ENCODE measurements at places on chromosomes 6 and 20.

DNA sequence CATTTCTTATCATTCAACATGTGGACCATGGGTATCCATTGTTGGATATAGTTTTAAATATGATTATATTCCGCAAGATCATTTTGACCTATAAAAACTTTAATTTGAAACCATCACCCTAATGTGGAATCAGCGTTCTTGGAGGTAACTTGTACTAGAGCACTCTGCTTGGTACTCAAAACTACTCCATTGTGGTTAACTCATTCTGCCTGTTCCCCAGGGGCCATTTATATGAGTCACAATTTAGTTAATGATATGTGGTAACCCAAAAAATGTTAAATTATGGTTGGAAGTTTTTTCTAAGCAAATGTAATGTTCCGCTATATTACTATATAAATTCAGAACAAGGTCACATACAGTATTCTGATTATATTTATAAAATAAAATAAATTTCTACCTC lies 109.3 kb downstream of the TRDN start:
- DNase-seq, result no peak

DNA sequence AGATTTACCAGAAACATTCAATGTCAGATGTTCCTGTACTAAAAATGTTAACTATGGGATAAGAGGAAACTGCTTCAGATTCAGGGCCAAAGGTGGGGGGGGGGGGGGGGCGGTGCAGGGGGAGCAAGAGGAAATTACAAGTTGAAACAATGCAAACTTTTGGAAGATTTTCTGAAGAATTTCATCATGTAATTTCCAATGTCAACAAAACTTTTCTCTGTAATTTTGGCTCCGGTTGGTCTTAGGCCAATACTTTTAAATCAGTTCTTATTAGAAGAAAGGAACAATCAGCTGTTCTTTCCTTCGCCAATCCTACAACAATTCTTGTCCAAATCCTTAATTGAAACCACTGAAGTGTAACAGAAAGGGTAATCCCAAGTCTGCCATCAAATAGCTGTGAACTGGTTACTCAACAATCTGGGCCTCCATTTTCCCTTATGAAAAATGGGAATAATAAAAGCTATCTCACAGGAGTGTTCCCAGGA lies 13.1 kb downstream of the UQCC1 start:
- DNase-seq, result no peak

GRCh38 chr6:53441035-53441493 lies 92.3 kb upstream of the ELOVL5 start:
- DNase-seq, result no peak

DNA sequence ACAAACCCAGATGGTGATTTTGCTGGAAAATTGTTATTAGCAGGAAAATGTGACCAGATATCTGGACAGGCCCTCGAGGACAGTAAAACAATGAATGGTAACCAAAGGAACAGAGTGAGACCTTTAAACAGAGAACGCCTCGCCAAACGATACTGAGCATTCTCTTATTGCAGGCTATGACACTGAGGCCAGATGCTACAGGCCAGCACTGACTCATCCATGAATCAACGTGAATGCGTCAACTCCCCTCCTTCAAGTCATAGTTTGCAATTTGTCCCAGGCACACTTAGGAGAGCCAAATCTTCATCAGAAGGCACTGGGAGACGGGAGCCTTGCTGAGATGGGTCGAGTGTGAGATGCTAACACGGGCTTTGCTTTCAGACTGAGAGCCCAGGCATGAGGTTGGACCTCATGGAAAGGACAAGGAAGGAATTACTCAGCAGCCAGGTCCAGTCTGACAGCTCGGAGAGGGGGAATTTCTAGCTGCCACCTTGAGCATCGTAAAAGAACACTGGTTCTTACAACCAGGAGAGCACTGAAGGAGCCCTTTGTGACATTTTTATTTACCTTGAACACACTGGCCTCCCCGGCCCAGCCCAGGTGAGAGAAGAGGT lies 60.7 kb downstream of the BMP7 start:
- no peak for DNase-seq

DNA sequence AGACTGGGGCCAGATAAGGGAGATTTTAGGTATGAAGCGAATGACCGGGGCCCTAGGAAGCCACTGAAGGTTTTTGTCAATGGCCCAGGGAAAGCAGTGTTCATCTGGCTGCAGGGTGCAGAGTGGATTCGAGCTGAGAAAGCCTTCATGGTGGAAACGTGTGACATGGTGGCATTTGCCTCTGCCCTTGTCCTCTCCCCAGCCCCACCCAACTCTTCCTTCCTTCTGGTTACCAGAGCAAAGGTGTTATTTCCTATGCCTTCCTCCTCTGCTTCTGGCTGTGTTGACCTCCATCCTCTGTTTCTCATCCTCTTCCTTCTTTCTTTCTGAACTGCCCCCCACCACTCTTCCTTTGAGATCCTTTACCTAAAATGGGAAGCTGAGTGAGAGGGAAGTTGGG lies 195.1 kb upstream of the SUPT3H start:
- DNase-seq, result no peak

DNA sequence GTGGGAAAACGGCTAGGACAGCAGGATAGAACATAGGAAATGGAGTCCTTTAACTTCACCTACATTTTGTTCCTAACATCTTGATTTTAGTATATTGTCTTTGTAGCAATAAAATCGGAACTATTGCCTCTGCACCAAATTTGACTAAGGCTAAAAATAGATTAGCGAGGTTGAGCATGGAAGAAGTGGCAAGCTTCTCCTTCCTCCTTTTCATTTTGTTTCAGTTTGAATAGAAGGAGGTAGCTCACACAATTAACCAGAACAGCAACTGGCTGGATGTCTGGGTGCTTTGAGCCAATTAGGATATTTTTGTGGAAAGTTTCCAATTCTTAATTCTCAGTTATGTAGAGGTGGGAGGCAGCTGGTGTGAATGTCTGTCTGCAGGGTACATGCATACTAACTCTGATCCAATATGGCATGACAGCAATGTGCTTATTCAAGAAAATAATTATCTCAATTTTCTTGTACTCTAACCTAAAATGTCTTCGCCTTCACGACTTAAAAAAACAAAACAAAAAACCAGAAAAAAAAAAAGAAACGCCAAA lies 3.1 kb upstream of the HECA start:
- DNase-seq, result no peak

DNA sequence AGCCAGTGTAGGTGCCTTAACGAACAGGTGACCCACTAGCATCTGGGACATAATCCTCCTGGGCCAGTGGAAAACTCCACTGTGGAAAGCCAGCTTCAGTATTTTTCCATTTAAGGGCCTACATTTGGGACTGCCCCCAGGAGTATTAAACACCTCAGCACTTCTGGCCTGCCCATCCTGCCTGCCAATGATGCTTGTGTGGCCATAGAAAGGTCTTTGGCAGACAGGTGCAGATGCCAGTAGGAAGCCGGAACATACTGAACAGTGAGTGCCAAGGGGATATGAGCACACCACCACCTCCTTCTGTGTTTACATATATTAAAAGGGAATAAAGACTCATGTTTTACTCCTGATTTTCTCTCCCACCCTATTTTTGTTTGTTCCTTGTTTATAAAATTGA lies 19.9 kb downstream of the MCM8 start:
- no peak for DNase-seq

- no peak for DNase-seq
Observed at GRCh38 chr6:85684133-85684808, 41.6 kb upstream of the SYNCRIP start.

GRCh38 chr20:63969838-63970713 lies at the start of gene ZNF512B:
ZNF512B (minus strand) TSS chr20:63969930; CDS start chr20:63967950, 1,980 bp downstream.
- no peak for DNase-seq

DNA sequence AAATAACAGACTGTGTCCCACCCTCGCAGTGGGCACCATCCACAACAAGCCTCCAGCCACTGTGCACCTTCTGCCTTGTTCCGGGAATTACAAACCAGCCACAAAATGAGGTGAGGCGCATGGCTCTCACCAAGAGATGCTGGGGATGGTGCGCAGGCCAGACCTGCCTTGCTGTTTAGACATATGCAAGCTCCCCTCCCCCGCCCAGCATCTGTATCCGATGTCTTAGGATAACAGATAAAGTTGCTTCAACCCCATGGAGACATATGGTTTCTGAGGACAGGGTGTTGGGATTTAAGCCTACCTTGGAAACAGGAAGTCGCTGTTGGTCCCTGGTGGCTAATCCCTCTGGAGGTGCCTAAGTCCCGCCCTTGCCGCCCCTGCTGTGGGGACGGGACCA lies 50.4 kb upstream of the MPC1 start:
- DNase-seq, result peak; percentile 83

DNA sequence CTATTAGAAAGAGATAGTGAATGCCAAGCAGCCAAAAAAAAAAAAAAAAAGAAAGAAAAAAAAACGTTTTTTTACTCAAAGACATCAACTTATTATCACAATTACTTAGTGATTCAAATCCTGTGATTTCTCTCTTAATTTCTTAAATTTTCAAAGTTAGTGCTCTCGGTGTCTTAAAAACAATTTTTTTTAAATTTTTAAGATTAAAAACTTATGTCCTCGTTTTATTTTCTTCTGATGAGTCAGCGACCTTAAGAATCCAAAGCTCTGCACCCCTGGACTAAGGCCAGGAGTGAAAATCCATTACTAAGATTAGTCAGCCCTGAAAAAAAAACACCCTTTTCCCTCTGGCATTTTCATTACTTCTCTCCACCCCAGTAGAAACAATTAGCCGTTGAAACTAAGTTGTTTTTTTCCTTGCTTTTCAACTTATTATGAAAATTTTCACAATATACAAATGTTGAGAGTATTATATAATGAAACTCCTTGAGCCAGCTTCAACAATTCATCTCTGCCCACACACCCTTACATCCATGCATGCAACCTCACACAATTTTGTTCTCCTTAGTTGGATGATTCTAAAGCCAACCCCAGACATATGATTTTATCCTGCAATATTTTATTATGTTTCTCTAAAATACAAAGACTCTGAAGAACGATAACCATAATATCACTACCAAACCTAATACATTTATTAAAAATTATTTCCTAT lies 85.6 kb upstream of the CARMIL1 start:
- no peak for DNase-seq

GRCh38 chr6:40788661-40789655 lies 201.8 kb upstream of the LRFN2 start:
- no peak for DNase-seq

GRCh38 chr6:15284743-15285142 lies 38.9 kb downstream of the JARID2 start:
- DNase-seq, result no peak

Measured in NCI-H524 treated with DMSO at 0.1 percent for 48 hours (cell line).